ENCODE measurements at places on chromosomes 16 and 17. TPM values are rescaled to one million over a fixed set of nuclear protein-coding genes. Genes with fewer than 3 reads are reported as not detected.

GRCh38 chr16:29665294-29666077 lies 2.4 kb downstream of the SPN start:
- no peak for DNase-seq

GRCh38 chr16:29982560-29983419 lies 9.1 kb downstream of the TAOK2 start:
- DNase-seq = no peak

SLC12A3 gene
- total RNA-seq = not detected

SETD1A gene
- 33.4 TPM for total RNA-seq

ITGAD gene
- not detected for total RNA-seq

PERCC1 gene
- total RNA-seq = not detected

All from neural crest cell (in vitro differentiated cells).